ENCODE measurements at places on chromosomes 12 and 14.

- no peak for DNase-seq
Observed at GRCh38 chr14:48274826-48275225, 599.4 kb upstream of the MDGA2 start.

DNA sequence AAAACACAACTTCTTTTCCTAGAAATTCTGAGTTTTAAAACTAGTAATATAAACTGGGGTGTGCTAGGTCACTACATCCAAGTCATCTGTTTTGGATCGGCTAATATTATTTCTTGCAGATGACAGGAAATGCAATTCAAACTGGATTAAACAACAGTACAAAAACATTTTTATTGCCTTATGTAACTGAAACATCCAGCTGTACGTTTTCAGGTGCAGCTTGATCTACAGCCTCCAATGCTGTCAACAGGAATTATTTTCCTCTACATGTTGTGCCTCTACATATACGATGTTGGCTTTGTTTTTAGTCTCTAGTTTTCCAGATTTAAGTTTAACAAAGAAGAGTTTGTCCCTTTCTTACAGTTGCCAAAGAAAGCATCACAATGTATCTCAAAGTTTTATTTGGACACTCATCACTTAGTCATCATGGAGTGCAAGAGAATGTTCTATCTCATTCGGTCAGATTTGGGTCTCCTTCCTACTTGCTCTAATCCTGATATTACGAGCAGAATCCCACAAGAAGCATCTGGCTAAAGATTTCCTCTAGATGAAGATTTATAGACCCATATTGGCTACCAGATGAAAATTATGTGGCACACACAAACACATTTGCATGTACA is 326.7 kb downstream of the SLC6A15 start:
- DNase-seq, result no peak

- DNase-seq, result no peak
Observed at GRCh38 chr12:85394809-85395208, 114.8 kb downstream of the ALX1 start.

DNA sequence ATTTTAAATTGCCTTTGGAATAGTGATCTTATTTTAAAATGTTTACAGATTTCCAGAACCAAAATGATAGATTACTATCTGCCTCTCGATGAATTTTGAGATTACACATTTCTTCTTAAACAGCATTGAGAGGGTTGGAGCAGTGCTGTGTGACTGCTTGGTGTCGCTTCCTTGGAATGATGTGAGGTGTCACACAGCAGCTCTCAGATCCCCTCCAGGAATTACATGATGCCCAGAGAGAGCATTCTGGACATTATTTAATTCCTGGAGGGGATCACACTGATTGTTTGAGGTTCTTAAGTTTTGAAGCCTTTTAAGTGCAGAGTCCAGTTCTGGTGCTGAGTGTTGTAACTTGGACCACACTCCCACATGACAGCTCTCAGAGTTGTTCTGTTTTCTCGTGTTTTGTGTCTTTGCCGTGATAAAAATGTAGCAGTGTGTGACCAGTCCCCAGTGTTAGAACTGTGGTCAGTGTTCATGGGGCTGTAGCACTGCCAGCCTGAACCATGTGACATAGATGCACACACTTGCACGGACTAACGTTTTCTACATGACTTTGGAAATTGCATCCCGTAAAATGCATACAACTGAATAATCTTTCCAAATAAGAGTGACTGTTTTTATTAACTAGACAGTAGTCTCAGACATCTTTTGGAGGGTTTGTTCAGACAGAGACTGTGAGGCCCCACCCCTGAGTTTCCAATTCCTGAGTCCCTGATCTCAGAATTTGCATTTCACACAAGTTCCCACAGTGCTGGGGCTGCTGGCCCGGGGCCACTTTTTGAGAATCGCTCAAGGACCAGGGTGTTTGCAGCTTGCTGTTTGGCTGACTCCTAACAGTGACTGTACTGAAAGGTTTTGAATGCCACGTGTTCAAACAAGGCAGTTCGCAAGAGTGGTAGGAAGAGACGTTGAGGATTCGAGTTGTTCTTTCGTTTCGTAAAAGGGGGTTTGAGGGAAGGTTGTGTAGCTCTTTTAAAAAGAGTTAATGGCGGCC is 26.0 kb downstream of the XRCC3 start:
- DNase-seq, result no peak

DNA sequence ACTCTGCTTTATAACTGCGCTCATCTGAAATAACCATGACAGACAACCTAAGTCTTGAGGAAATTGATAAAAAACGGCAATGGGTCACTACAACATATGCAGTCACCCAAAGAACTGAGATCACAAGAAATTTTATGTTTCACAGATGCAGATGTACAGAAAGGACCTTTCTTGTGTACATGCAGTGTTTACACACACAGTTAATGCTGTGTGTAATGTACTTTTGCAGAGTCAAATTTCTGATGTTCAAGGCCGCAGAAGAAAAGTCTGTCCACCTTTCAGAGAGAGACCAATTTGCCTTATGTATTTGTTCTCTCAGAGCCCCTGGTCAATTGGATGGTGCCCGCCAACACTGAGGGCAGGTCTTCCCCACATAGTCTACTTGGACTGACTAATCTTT is 23.0 kb upstream of the TBK1 start:
- DNase-seq, result no peak

- no peak for DNase-seq
Observed at GRCh38 chr14:26403760-26404159, 194.1 kb downstream of the NOVA1 start.

DNA sequence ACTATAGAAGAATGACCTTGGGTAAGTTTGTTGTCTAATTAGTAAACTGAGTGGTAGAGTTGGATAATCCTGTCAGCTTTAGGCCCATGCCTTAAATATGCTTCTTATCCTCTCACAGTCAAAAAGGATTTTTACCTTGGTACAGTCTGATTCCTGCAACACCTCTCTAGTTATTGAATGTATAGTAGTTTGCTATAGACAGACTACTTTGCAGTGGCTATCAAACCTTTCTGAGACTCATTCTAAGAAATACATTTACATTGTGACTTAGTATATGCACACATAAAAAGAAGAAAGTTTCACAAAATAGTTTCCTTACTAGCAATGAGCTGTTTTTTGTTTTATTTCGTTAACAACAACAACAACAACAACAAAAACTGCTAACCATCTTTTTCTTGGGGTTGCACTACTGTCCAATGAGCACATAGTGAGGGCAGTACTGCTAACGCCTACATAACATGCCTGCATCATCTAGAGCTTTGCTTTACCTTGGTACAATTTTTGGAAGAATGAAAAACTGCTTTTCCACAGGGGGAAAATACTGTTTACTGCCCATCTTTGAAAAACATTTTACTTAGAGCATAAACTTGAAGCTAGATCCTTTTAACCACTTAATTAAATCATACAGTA is 28.5 kb downstream of the WNK1 start:
- no peak for DNase-seq

DNA sequence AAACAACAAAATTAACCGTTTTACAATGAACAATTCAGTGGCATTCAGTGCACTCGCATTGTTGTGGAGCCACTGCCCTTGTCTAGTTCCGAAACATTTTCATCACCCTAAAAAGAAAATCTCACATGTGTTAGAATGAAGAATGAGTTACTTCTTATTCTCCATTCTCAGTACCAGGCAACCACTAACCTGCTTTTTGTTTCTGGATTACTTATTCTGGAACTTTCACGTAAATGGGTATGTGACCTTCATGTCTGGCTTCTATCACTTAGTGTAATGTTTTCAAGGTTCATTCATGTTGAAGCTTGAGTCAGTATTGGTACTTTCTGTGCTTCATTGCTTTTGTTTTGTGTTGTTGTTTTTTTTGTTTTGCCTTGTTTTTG is 15.6 kb downstream of the RCOR1 start:
- DNase-seq, result no peak

Measured in HCEC 1CT (cell line).